ENCODE measurements at places on chromosomes 4 and X. TPM values are rescaled to one million over a fixed set of nuclear protein-coding genes. Genes with fewer than 3 reads are reported as not detected.

The DOK7 gene
- total RNA-seq = 7.0 TPM

The HHIP gene
- total RNA-seq = 0.85 TPM

The ARHGAP6 gene
- total RNA-seq = 20.4 TPM

The CXorf51B gene
- total RNA-seq = not detected

The FAM47E gene
- 10.4 TPM for total RNA-seq

The BEX5 gene
- 9.5 TPM for total RNA-seq

The EVC gene
- total RNA-seq = 159 TPM

The CCDC160 gene
- total RNA-seq = 4.9 TPM

The LUZP4 gene
- total RNA-seq = not detected

The PCDH7 gene
- total RNA-seq = 10.2 TPM

DNA sequence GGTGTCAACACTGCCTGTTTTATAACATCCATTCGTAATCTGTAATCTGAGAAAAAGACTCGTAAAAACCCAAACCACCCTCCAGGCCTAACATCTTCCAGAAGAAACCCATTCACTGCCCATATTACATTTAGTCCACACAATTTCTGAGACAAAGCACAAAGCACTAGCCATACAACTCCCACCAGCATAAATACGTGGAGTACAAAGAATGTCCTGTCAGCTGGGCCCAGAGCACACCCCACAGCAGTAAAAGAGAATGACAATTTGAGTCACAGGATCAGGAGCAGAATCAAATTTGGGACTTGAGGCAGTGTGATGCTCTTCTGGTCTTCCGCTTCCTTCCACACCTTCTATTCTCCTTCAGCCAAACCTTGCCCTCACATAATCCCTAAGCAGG is 6.8 kb downstream of the MECP2 start:
- DNase-seq = no peak
- H3K27me3 ChIP-seq = no peaks in the 10 kb centered on the region
- H3K4me3 ChIP-seq = no peak overlapping the region
- peaks cover 13% of the 10 kb centered on the region for H3K4me1 ChIP-seq
- no peaks in the 10 kb centered on the region for H3K36me3 ChIP-seq
- H3K27ac ChIP-seq = peak overlapping the region; percentile 65

GRCh38 chr4:93201471-93202096 is 627.0 kb upstream of the ATOH1 start:
- H3K4me3 ChIP-seq = no peak overlapping the region
- no peaks in the 10 kb centered on the region for H3K36me3 ChIP-seq
- H3K27ac ChIP-seq = no peak overlapping the region

GRCh38 chrX:46311581-46312120 is 233.6 kb downstream of the ZNF674 start:
- H3K4me1 ChIP-seq = no peaks in the 10 kb centered on the region
- H3K27ac ChIP-seq = no peak overlapping the region
- no peak overlapping the region for H3K4me3 ChIP-seq

GRCh38 chr4:119125931-119126330 is 9.7 kb upstream of the MYOZ2 start:
- H3K27ac ChIP-seq = no peak overlapping the region
- no peaks in the 10 kb centered on the region for H3K36me3 ChIP-seq
- no peaks in the 10 kb centered on the region for H3K4me1 ChIP-seq
- H3K27me3 ChIP-seq = no peaks in the 10 kb centered on the region
- no peak for DNase-seq

GRCh38 chr4:184851200-184851541 is 25.4 kb upstream of the ACSL1 start:
- H3K4me3 ChIP-seq = no peak overlapping the region
- H3K36me3 ChIP-seq = no peaks in the 10 kb centered on the region
- H3K27ac ChIP-seq = no peak overlapping the region
- no peaks in the 10 kb centered on the region for H3K4me1 ChIP-seq

GRCh38 chr4:54780149-54780495 is 122.4 kb downstream of the KIT start:
- H3K4me1 ChIP-seq = no peaks in the 10 kb centered on the region
- no peak for DNase-seq
- H3K27ac ChIP-seq = no peak overlapping the region

GRCh38 chr4:118398226-118399090 is 45.7 kb upstream of the PRSS12 start:
- no peak overlapping the region for H3K27ac ChIP-seq
- no peaks in the 10 kb centered on the region for H3K36me3 ChIP-seq
- no peak for DNase-seq
- no peak overlapping the region for H3K4me3 ChIP-seq

DNA sequence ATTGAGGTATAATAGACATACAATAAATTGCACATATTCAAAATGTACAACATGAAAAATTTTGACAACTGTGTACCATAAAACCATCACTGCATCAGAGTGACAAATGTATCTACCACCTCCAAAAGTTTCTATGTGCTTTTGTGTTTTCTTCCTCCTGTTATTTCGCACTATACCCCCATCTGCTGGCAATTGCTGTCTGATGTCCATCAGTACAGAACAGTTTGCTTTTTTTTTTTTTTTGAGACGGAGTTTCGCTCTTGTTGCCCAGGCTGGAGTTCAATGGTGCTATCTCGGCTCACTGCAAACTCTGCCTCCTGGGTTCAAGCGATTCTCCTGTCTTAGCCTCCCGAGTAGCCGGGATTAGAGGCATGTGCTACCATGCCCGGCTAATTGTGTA is 154.3 kb upstream of the GIMD1 start:
- no peak overlapping the region for H3K4me3 ChIP-seq
- H3K4me1 ChIP-seq = no peaks in the 10 kb centered on the region
- H3K36me3 ChIP-seq = no peaks in the 10 kb centered on the region
- H3K27me3 ChIP-seq = no peaks in the 10 kb centered on the region
- H3K27ac ChIP-seq = no peak overlapping the region
- DNase-seq = no peak

DNA sequence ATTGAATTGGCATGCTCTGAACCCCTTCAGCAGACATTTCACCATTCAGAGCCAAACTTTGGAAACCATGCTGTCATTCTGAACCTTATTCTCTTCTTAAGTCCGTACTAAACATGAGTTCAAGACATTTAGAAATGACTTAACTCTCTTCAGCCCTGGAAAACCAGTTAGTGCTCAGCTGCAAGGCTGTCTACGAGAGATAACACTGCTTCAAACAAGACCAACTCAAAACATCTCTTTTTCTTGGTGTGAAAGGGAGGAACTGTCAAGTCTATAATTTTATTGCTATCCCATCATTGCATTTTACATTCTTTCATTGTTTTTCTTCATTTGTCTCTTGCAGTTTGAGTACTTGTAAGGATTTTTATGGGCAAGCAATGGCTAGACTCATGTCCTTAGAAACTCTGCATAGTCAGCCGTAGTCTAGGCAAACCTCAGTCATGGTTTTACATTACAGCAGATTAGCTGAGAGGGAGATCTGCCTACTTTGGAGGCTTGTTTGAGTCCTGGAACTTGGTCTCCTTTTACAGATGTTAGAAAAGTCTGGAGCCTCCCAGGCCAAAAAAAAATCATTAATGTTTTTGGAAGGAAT is 120.6 kb upstream of the JADE1 start:
- DNase-seq = no peak
- H3K4me1 ChIP-seq = no peaks in the 10 kb centered on the region
- H3K36me3 ChIP-seq = no peaks in the 10 kb centered on the region
- no peaks in the 10 kb centered on the region for H3K27me3 ChIP-seq
- H3K4me3 ChIP-seq = no peak overlapping the region

- peaks cover 4% of the 10 kb centered on the region for H3K27me3 ChIP-seq
- DNase-seq = no peak
Measured at GRCh38 chrX:133852837-133853356, 132.5 kb downstream of the GPC3 start.

GRCh38 chr4:72275381-72275780 is 243.6 kb downstream of the NPFFR2 start:
- no peak overlapping the region for H3K27ac ChIP-seq
- H3K4me3 ChIP-seq = no peak overlapping the region
- no peaks in the 10 kb centered on the region for H3K36me3 ChIP-seq
- H3K27me3 ChIP-seq = no peaks in the 10 kb centered on the region

DNA sequence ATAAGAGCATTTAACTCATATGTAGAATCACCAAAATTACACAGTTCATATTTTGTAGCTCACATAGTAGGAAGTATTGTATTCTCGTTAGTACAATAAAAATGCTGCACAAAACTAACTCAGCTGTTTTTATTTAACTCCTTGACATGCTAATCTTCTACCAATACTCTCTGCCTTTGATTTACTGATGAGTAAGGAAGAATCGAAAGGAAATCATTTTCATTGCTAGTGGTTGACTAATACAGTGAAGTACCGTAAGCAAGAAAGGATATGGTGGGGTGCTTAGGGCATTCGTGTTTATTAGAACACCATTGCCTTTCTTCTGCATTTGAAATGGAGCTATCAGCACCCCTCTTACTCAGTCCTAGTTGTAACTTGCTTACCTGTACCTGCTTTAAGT is 1239.1 kb upstream of the TENM3 start:
- no peaks in the 10 kb centered on the region for H3K36me3 ChIP-seq
- H3K4me1 ChIP-seq = no peaks in the 10 kb centered on the region
- no peaks in the 10 kb centered on the region for H3K27me3 ChIP-seq
- H3K4me3 ChIP-seq = no peak overlapping the region

DNA sequence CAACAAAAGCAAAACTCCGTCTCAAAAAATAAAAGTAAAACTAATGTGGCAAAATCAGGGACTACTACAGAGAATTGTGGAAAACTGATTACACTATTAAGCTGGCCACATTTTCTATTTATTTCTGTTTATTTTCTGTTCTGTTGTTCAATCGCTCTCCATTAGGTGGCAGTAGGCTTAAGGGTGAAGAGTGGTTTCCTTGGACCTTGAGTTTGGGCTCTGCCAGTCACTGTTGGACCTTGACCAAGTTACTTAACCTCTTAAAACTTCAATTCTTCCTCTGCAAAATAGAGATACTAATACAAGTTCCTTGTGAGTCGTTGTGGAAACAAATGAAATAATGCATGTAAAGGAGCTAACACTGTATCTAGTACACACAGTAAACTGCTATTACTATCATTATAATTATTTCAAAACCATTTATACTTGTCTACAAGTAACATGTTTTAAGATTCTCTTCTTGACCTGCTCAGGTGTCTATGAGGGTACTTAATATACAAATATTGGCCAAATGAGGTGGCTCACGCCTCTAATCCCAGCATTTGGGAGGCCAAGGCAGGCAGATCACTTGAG is 15.2 kb downstream of the HSD17B11 start:
- H3K27ac ChIP-seq = no peak overlapping the region
- H3K27me3 ChIP-seq = no peaks in the 10 kb centered on the region

DNA sequence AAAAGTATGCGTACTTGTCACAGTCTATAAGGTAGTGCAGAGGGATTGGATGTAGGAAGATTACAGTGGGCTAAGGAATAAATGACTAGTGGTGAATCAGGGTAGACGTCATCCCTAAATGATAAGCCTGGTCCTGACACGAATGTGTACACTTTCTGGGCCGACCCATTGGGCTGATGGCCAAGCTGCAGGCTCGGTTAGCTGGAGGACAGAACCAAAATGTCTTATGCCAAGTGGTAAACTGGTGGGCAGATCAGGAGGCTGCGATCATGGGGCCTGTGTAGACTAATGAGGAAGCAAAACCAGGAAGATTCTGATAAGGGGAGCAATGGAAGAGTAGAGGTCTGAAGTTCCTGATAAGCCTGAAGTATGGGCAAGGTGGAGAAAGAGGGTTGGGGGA is 272.8 kb upstream of the GATB start:
- no peaks in the 10 kb centered on the region for H3K27me3 ChIP-seq
- DNase-seq = no peak
- H3K36me3 ChIP-seq = no peaks in the 10 kb centered on the region
- H3K4me1 ChIP-seq = no peaks in the 10 kb centered on the region

DNA sequence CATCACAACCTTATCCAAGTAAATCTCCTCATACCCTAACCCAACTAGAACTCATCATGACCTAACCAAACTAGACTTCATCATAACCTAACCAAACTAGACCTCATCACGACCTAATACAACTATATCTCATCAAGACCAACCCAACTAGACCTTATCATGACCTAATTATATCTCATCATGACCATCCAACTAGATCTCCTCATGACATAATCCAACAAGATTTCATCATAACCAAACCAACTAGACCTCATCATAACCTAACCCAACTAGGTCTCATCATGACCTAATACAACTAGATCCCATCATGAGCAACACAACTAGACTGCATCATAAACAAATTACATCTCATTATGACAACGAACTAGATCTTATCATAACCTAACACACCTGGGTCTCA is 86.4 kb downstream of the DHRSX start:
- no peak for DNase-seq
- H3K36me3 ChIP-seq = no peaks in the 10 kb centered on the region
- no peak overlapping the region for H3K4me3 ChIP-seq
- no peak overlapping the region for H3K27ac ChIP-seq

- DNase-seq = no peak
- no peaks in the 10 kb centered on the region for H3K27me3 ChIP-seq
- no peak overlapping the region for H3K27ac ChIP-seq
- no peaks in the 10 kb centered on the region for H3K36me3 ChIP-seq
- H3K4me3 ChIP-seq = no peak overlapping the region
Measured at GRCh38 chrX:1138476-1139184, 73.8 kb downstream of the CRLF2 start.

DNA sequence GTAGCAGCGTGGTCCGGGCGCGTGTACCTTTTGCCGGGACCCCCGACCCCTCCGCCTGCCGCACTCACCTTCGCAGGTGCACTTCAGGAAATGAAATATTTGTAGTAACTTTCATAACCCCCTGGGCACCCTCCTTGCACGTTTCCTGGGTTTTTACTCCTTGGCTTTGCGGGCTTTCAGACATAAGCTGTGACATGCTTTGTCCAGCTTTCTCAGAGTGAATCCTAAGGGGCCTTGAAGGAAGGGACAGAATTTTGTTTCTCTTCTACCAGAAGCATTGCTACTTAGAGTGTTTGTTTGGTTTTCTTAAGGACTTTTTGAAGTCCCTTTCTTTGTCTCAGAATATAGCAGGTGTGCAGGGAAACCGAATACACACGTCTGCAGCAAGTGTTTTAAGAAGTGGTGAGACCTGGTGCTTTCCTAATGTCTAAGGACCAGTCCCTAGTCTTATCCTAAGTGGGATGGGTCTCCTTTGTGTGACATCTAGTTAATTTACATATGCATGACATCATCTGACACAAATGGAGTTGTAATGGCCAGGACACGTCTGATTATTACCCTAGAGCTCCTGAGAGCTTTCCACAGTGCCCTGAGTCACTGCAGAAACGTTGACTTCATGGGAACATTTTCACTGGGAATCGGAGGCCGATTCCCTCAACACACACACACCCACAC is 1.3 kb downstream of the FAM149A start:
- H3K27ac ChIP-seq = peak overlapping the region; percentile 7
- no peaks in the 10 kb centered on the region for H3K27me3 ChIP-seq
- no peaks in the 10 kb centered on the region for H3K4me1 ChIP-seq
- H3K36me3 ChIP-seq = no peaks in the 10 kb centered on the region
- peak overlapping the region; percentile 33 for H3K4me3 ChIP-seq

- peak; percentile 30 for DNase-seq
- H3K36me3 ChIP-seq = no peaks in the 10 kb centered on the region
- H3K27me3 ChIP-seq = peaks cover 9% of the 10 kb centered on the region
Measured at GRCh38 chr4:92307866-92308265, 4.1 kb downstream of the GRID2 start.

GRCh38 chr4:78310007-78310739 is 241.4 kb upstream of the ANXA3 start:
- peak overlapping the region; percentile 27 for H3K27ac ChIP-seq
- H3K4me3 ChIP-seq = no peak overlapping the region
- peaks cover 17% of the 10 kb centered on the region for H3K4me1 ChIP-seq
- DNase-seq = no peak
- H3K27me3 ChIP-seq = no peaks in the 10 kb centered on the region
- no peaks in the 10 kb centered on the region for H3K36me3 ChIP-seq
